ENCODE measurements at places on chromosomes 5 and 9.

DNA sequence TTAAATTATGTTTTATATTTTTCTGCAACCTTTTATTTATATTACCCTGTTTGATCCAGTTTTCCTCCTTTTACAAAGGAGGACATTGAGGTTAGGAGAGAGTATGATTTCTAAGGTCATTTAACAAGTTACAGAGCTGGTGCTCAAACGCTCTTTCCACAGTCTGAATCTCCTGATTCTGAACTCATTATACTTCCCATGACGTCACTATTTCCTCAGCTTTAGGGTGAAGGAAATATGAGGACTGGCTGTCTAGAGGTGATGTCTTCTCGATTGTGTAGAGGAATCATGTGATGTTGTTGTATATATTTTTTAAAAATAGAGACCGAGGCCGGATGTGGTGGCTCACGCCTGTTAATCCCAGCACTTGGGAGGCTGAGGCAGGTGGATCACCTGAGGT lies 140.0 kb downstream of the ARHGAP26 start:
- no peak for DNase-seq

DNA sequence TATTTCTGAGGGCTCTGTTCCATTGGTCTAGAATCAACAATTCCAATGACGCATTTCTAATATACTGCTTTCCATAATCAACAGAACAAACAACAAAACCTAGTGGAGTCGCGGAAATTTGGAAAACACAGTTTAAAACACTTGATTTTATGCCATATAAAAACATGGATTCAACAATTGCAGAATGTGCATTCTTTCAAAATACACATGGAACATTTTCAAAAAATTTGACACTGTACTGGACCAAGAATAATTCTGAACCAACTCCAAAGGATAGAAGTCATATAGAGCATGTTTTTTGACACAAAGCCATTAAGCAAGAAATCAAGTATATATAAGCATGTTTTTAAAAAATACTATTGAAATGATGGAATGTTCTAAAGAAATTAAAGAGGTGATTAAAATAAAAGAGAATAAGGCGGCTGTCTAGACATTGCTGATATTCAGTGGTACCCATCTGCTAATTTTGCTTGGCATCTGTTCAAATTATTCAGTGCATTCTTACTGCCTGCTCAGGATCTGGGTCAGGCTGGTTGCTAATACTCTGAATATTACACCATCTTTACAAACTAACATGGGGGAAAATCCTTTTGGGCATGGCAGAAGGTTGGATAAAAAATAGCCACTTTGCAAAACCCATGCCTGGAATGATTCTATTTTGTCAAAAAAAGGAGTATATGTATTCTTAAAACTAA lies 221.3 kb downstream of the NPR3 start:
- no peak for DNase-seq

DNA sequence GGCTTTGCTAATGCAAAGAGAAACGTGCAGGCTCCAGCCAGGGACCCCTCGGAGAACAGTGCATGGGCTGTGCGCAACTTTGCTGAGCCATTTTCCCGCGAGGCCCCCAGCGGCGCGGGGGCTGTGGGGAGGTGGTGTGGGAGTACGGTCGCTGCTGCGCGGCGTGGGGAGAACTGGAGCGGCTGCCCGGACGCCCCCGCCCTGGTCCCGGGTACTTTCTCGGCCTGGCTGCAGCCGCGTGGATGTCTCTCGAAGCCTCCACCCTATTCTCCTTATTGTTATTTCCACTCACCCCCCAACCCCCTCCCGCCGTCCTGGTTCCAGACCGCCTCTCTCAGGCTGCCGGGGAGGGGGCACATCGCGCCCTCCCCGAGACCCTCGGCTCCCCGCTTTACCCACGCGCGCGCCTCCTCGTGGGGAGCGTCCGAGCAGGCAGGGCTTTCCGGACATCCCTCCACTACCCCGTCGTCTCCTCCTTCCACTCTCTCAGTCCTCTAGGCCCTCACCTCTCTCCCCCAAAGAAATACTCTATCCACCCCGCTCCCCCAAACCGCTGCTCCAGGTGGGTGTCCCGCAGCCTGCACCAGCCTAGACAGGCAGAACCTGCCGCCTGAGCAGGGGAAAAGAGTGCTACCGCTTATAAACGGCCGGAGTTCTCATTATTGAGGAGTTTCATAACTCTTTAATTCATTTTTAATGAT lies 68.6 kb upstream of the TBCA start:
- DNase-seq = no peak

DNA sequence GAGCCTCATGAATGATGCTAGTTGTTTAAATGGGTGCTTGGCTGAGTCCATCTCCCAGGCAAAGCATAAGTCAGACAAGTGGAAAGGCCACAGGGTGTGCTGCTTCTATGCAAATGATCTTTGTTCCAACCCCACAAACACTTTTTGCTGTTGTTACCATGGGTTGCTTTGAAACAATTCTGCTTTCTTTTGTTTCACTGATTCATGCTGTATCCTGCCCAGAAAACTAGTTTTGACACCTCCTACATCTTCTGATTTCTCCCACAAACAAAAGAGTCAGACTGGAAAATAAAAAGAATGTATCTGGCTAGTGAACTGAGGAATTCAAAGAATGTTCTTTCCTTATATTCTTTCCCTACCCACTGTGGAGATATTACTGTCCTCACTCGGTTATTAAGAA lies 298.6 kb downstream of the DIRAS2 start:
- no peak for DNase-seq

DNA sequence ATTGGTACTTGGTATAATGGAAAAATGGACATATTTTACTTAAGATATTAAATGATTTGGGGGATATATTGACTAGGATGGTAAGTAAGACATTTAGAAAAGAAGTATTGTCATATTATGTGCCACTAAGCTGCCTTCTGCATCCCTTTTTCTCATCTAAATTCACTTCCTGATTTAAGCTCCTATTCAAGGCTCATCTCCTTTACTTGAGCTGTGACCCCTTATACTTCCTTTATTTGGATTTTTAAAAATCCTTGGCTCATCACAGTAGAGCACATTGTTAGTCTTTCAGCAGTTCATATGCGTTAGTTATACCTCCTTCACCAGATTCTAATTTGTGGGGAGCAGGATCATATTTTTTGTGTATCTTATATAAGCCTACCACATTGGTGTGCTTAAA lies 6.6 kb downstream of the COMMD10 start:
- no peak for DNase-seq

- no peak for DNase-seq
Observed at GRCh38 chr9:101274971-101275768, 109.6 kb downstream of the BAAT start.

- no peak for DNase-seq
Observed at GRCh38 chr5:124289130-124289529, 457.3 kb downstream of the ZNF608 start.

DNA sequence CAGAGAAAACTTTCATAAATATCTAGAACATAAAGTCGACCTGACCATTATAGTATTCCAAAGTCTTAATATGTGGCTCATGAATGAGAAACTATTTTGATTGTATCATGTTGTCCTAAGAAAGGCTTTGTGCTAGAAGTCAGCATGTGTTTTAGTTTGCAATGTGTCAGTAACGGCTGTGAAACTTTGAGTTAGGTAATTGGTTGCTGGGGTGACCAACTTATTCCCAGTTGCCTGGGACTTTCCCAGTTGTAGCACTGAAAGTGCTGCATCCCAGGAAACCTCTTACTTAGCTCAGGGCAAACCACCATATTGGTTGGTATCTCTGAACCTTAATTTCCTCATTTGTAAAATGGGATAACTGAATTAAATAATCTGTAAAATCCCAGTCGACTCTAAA lies 114.6 kb upstream of the SLC12A2 start:
- DNase-seq = no peak

DNA sequence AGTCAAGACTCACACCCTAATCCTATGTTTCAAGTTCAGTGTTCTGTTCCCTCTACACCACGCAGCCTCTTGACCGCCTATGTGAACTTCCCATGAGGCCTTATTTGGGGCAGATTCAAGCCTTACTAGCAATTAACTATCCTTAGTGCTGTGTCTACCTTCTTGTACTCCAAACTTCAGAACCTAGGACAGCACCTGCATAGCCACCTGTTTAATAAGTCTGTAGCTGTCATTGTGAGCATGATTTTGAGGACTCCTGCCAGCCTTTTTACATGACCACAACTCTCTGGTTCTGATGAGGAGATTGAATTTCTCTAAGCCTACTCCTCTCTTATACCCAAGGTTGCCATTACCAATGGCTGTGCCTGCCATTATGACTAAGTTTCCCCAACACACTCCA lies 50.8 kb upstream of the PCSK1 start:
- DNase-seq = peak; percentile 45

DNA sequence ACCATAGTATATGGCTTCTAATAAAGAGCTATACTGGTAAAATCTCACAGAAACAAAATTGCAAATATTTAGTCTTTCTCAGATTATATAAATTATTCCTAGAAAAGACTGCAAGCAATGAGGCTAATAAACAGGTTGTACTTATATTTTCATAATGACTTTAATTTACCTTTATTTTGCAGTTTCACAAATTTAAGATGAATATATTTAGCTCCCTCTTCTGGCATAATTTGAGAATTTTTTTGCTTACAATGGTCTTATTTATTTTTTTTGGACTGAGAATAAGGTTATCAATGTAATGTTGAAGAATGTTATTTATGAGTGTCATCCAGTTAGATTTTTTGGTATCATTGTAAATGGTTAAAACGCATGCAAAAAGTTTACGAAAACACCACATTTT lies 56.7 kb downstream of the PIK3R1 start:
- DNase-seq = no peak

DNA sequence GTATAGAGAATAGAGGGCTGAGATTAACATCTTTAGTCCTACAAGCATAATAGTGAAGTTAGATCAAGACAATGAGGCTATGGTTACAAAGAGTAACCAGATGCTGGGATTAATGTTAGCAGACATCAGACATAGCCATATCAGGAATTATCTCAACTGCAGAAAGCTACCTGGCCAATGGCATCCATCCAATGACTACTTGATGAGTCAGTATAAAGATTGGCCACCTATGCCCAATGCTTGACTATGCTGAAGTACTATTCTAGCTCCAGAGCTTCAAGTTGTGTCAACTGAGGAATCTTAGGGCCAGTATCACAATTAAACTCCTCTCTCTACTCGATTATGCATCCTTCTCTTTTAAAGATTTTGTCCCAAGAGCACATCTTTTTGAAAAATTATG lies 541.4 kb downstream of the PRELID2 start:
- DNase-seq = no peak

GRCh38 chr9:111040494-111040893 lies 2.2 kb upstream of the LPAR1 start:
- no peak for DNase-seq

- DNase-seq = no peak
Observed at GRCh38 chr5:148833122-148833521, 6.7 kb downstream of the ADRB2 start.
